ENCODE measurements at places on chromosomes 4 and X.

- DNase-seq = no peak
Measured at GRCh38 chr4:10003666-10004065, 17.6 kb downstream of the SLC2A9 start.

DNA sequence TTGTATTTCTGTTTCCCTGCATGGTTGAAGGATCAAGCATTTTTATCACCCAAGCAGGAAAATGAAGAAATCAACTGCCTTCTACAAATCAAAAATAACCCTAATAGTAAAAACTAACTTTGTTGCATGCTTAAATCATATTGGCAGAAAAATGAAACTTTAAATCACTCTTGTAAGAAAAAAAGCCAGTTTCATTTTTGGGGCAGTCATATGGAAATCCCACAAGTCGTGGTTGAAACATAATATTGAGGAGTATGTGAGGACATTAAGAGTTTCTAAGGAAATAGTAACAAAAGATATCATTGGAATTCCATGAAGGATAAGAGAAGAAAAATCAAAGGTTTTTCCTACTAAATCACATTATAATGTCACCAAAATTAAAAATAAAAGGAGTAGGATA, 8.4 kb downstream of the TEC start:
- DNase-seq = no peak

DNA sequence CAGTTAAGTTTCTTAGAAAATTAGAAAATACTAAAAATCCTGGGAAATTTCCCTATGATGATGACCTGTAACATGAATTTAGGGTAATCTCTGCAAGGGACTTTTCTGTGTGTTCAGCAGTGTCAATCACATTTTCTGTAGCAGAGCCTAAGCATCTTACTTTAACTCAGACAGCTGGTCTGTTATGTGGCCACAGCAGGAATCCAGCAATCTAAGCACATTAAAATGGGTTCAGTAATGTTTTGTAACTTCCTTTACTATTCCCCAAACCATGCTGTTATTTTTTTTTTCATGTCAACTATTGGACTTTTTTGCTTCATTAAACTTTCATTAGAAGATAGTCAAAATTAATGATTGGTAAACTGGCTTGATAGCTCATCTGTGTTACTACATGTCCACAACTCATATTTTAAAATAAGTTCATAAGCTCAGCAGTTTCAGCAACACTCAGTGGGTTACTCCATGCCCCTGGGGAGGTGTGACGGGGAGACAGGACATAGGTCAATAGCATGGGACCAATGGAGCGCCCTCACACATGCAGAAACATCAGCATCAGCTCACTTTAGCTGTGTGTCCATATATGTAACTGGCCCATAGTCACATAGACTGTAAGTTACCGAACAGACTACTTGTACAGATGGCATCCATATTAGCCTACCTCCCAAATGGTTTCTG, 168.0 kb upstream of the PACRGL start:
- no peak for DNase-seq

- no peak for DNase-seq
Measured at GRCh38 chr4:54224996-54225597, 4.0 kb upstream of the PDGFRA start.

GRCh38 chr4:92047209-92047875, 256.4 kb upstream of the GRID2 start:
- no peak for DNase-seq

- DNase-seq = no peak
Measured at GRCh38 chr4:57095245-57095644, 14.9 kb downstream of the IGFBP7 start.

DNA sequence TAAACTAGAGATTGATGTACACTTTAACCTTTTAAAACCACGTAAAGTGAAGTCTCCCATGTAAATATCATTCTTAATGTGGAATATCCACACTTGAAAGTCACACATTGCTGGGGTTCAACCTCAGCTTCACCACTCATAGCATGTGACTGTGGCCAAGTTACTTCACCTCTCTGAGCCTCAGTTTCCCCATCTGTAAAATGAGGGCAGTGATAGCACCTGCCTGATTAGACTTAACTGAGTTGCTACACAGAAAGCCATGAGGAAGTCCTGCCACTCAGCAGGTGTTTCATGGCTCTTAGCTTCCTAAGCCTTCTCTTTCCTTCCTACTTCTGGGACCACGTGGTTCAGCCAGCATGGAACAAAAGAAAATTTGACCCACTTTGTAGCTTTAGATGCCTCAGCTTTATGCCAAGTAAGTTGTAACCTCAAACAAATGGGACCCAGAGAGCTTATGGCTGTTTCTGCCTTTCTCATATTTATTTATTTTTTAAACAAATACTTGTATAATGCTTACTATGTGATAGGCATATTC, 277.3 kb upstream of the KLF3 start:
- no peak for DNase-seq

- DNase-seq = no peak
Measured at GRCh38 chr4:83195269-83195668, 80.7 kb upstream of the PLAC8 start.

GRCh38 chrX:47863187-47863586, 26.5 kb downstream of the ZNF81 start:
- DNase-seq = no peak

GRCh38 chrX:104135677-104136076, 21.1 kb downstream of the SLC25A53 start:
- DNase-seq = no peak

DNA sequence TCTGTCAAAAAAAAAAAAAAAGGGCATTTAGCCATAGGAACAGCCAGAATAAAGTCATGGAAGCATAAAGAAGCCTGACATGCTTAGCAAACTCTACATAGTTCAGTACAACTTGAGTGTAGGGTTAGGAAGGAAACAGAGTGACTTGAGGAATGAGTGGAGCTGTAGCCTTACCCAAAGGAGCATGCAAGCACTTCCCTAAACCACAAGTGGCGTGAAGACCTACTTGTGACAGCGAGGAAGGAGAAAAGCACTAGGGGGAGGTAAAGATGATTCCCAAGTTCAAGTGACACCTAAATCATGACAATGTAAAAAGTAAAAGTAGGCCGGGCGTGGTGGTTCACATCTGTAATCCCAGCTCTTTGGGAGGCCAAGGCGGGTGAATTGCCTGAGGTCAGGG, 21.8 kb upstream of the IQSEC2 start:
- DNase-seq = no peak

Measured in stimulated activated CD4-positive, alpha-beta T cell treated with anti-CD3 and anti-CD28 coated beads, Interleukin-15, amount 100 ng/mL, for 24 hours (primary cell).